ENCODE measurements at places on chromosomes 1 and 21.

GRCh38 chr1:5992814-5993555 lies 760 bp upstream of the NPHP4 start:
- DNase-seq: no peak

DNA sequence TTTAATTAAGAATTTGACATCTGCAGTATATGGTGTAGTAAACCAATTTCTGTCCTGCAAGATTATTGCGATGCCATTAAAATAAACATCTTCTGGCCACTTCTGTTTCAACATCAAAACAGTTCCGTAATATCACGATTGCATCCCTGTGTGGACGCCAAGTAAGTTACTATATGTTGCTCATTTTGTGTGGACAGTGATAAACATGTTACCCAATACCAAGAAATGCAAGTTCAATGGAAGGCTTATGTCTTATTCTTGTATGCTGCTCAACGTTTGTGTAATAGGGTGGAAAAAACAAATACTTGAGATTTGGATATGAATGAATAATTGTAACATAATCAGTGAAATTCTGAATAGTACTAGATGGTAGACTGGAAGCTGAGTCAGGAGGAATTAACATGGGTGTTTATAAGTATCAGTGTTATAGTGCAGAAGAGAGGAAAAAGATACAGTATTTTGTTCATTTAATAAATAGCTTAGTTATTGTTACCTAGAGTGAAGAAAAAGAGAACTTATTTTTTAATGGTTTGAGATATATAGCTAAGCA lies 15.2 kb downstream of the TTC3 start:
- no peak for DNase-seq

GRCh38 chr1:225467193-225468020 lies 39.6 kb upstream of the LBR start:
- DNase-seq: no peak

GRCh38 chr1:163981500-163982030 lies 577.4 kb upstream of the PBX1 start:
- DNase-seq: no peak

GRCh38 chr21:34923626-34924025 lies 125.5 kb downstream of the RUNX1 start:
- DNase-seq: no peak

- no peak for DNase-seq
Measured at GRCh38 chr1:180186831-180187230, 32.2 kb downstream of the QSOX1 start.
